Uterine smooth muscle cell (primary cell): ENCODE measurements at places on chromosomes 6 and 20. TPM values are rescaled to one million over a fixed set of nuclear protein-coding genes. Genes with fewer than 3 reads are reported as not detected.

KCNK17 gene
- not detected in 2 replicates for total RNA-seq

GPLD1 gene
- 0.33 and 0.87 TPM in 2 replicates for total RNA-seq

NR2E1 gene
- total RNA-seq: not detected in 2 replicates

POPDC3 gene
- 20.6 and 23.6 TPM in 2 replicates for total RNA-seq

ULBP1 gene
- 0.12 and 0.22 TPM in 2 replicates for total RNA-seq

GPRC6A gene
- not detected in 2 replicates for total RNA-seq

PRSS16 gene
- total RNA-seq: 0.11 and 0.50 TPM in 2 replicates

IBTK gene
- 67.3 and 75.6 TPM in 2 replicates for total RNA-seq

OLIG3 gene
- total RNA-seq: not detected in 2 replicates

KCNG1 gene
- 78.0 and 103 TPM in 2 replicates for total RNA-seq

CNBD2 gene
- 2.0 and 3.2 TPM in 2 replicates for total RNA-seq

MAP7 gene
- total RNA-seq: 0.44 and 1.4 TPM in 2 replicates

PXT1 gene
- not detected in 2 replicates for total RNA-seq
